ENCODE measurements at places on chromosomes 2 and 18.
A peak's percentile ranks its signal among the peaks of the same experiment; 100 is the strongest.

GRCh38 chr2:39837856-39838453 is 58.9 kb upstream of the THUMPD2 start:
- DNase-seq, result no peak

DNA sequence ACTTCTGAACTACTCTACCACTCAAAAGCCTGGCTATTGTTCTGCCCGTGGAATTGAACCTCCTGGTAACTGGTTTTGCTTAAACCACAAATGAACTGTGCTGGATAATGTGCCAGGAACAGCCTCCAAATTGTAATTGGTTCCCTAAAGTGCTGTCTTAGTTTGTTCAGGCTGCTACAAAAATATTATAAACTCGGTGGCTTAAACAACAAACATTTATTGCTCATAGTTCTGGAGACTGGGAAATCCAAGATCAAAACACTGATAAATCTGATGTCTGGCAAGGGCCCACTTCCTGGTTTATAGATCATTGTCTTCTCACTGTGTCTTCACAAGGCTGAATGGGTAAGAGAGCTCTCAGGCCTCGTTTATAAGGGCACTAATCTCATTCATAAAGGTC is 149.2 kb upstream of the NCKAP5 start:
- DNase-seq, result no peak

DNA sequence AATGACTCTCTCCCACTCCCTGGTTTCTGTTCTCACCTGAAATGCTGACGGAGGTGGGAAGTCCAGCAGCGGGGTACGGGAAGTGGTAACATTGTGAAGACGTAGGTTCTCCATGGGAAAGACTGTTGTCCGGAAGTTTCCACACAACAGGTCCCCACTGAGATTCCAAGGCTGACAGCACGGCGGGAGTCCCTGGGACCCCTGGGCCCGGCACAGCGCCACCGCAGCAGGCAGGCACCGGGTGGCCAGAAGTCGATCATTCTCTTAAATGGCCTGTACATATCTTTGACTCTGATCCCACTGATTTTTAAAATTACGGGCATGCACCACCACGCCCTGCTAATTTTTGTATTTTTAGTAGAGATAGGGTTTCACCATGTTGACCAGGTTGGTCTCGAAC is 201.0 kb upstream of the SALL3 start:
- DNase-seq, result no peak

DNA sequence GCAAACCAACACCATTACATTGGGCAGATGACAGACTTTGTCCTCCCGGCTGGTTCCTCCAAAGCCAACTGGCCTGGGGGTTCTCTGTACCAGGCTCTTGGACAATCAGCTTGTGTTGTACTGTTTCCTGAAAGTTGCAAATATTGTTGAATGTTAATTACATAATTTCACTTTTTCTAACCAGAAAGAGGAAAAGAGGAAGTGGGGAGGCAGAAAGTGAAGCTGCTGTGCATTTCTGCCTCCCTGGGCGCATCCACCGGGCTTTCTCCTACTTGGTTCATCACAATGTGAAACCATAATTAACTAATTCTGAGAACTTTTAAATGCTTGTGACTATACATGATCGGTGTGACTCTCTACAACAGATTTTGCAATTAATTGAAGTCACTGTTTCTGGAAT is 10.1 kb downstream of the TWIST2 start:
- DNase-seq, result no peak

- DNase-seq, result peak; percentile 71
Observed at GRCh38 chr2:237700512-237701032, 73.2 kb downstream of the LRRFIP1 start.

DNA sequence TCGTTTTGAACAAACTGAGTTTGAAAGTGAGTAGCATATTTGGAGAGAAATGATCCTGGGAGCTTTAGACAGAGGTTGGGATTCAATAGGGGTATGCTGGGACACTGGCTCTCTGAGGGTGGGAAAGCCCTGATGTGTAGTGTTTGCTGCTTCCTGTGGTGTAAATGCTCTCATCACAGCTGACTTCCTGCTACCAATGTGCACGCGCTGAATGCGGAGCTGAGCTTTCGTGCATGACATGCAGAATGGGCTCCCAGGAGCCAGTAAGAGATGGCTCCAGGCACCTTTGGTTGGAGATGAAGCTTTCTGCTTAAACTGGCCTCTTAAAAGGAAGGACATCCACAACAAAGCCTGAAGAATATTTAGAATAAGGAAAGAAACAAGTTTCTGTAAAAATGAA is 224.1 kb upstream of the CCDC150 start:
- no peak for DNase-seq

- DNase-seq, result no peak
Observed at GRCh38 chr18:52277785-52278184, 62.2 kb upstream of the DCC start.

GRCh38 chr2:165576409-165577154 is 107.1 kb downstream of the CSRNP3 start:
- no peak for DNase-seq

DNA sequence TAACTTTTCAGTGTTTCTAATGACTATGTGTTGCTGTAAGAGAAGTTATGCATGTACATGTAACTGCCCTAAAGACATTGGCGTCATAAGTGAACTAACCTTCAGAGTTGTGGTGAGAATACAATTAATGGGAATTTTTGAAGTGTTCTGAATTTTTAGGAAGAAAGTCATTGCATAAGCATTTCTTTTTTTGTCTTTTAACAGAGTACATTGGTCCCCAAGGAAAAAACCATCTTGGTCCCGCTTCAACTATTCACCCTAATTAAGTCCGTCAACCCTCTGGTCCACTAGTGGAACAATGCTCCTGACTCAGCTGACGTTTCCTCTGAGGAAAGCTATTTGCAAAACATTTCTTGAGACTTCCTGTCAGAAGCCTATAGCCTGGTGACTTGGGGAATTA is 41.1 kb upstream of the VIT start:
- no peak for DNase-seq

- DNase-seq, result no peak
Observed at GRCh38 chr2:3604207-3604877, 9.4 kb downstream of the COLEC11 start.

DNA sequence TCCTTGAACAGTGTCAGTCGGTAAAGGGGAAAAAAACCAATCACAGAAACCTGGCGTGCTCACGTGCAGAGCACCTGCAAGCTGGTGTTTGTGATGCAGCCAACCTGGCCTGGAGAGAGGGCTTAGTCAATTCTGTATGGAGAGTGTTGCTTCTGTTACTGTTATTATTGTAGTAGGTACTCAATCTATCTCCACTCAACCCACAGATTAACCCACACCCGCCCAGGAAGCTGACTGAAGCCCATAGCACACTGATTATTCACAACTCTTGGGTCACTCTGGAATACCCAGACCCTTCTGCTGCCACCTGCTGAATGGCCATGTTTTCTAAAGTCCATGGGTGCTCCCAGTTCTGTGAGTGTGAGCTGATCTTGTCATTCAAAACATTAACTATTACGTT is 53.9 kb downstream of the TNFRSF11A start:
- DNase-seq, result no peak

- peak; percentile 37 for DNase-seq
Observed at GRCh38 chr2:212940816-212941215, 210.6 kb downstream of the IKZF2 start.

GRCh38 chr2:110802208-110802932 is 70.0 kb downstream of the ACOXL start:
- DNase-seq, result no peak
